ENCODE measurements at places on chromosomes 4 and X.

- no peak for DNase-seq
Measured at GRCh38 chr4:5708449-5709206, at the start of gene EVC2. TSS of gene EVC2 (minus strand) at chr4:5708559. CDS start at chr4:5708513, 46 bp downstream.

DNA sequence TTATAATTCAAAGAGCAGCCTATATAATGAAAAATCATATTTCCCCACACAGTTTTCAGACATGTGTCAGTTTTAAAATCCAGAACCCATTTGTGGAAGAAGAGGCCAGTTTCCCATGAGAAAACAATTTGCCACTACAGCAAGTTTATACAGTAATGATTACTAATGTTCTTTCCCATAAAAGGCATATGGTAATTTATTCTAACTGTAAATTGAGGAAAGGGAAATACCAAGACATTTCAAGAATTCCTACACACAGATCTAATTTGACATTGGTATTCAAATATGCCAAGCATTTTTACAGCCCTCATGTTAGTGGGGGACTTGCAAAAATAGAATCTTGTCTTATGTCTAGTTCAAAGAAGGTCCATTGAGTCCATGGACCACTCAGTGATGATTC is 1368.6 kb downstream of the FSTL5 start:
- no peak for DNase-seq

DNA sequence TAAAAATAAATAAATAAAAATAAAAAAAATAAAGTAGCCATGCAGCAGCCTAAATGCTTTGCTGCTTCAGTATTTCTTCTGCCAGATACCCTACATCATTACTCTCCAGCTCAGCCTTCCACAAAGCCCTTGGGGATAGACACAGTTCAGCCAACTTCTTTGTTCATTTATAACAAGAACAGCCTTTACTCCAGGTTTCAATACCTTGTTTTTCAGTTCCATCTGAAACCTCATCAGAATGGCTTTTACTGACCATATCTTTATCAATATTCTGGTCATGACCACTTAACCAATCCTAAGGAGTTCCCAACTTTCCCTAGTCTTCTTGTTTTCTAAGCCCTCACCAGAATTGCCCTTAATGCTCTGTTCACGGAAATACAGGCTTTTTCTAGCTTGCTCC is 128.3 kb upstream of the MED14 start:
- DNase-seq, result no peak

GRCh38 chr4:71288875-71289274 is 49.9 kb upstream of the SLC4A4 start:
- DNase-seq, result no peak

DNA sequence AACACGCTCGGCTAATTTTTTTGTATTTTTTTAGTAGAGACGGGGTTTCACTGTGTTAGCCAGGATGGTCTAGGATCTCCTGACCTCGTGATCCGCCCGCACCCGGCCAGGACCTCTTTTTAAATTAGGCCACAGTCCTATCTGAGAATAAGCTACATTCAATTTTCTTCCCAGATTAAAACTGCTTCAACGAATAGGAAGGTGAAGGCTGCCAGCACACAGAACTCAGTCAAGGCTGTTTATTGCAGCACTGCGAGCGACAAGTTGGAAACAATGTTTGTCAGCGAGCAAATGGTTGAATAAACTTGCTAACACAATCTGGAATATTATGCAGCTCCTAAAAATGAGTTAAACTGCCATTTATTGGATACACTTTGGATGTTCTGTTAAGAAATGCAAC is 1.9 kb downstream of the GRPEL1 start:
- no peak for DNase-seq

- DNase-seq, result no peak
Measured at GRCh38 chr4:42167709-42168108, 15.3 kb upstream of the BEND4 start.

DNA sequence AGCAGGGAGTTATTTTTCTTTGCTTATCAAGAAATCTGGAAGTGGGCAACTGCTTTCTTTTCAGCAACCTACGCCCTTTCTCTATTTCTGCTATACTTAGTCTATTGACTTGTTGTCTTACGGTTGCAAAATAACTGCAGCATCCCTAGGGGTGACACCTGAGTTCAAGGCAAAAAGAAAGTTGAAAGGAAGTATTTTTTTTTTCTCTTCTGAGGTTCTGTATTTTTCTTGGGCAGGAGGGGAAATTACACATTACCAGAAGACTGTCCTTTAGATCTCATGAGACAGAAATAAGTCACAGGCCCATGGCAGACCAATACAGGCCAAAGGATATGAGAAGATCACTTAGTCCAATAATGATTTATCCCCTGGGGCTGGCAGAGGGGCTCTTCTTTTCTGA is 204.7 kb upstream of the CASK start:
- no peak for DNase-seq

GRCh38 chrX:110462957-110463356 is 104.3 kb downstream of the RTL9 start:
- DNase-seq, result no peak

- no peak for DNase-seq
Measured at GRCh38 chrX:15606136-15606535, 5.4 kb upstream of the ACE2 start.

DNA sequence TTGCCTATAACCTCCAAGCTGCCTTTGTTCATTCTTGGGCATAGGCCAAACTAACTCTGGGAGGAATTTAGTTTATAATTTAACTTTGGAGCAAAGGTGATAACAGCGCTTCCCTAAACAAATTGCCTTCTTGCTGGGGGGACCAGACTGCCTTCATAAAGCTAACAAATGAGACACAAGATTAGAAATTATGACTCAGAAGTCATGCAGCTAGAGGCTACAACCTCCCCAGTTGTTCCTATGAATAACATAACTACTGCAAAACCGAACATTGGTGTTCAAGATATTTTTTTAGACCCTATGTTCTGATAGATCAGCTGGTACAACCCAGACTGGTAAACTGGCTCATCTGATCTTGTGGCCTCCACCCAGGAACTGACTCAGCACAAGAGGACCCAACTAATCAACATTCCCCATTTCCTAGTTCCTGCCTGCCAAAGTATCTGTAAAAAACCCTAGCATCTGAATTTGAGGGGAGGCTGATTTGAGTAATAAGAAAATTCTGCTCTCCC is 22.0 kb upstream of the TMPRSS11B start:
- DNase-seq, result no peak

DNA sequence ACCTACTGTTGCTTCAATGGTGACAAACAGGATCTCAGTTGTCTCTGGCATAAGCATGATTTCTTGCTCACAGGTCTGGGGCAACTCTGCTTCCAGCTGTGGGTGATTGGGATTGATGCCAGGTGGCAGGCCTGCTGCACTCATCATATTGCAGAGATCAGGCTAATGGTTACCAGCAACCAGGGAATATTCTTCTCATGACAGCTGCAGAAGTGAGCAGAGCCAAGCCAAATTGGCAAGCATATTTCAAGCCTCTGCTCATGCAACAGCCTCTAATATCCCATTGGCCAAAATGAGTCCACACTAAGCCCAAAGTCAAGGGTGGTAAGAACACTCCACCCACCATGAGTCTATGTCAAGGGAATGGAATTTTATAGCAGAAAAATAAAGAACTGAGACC is 26.7 kb upstream of the TBC1D19 start:
- DNase-seq, result no peak

DNA sequence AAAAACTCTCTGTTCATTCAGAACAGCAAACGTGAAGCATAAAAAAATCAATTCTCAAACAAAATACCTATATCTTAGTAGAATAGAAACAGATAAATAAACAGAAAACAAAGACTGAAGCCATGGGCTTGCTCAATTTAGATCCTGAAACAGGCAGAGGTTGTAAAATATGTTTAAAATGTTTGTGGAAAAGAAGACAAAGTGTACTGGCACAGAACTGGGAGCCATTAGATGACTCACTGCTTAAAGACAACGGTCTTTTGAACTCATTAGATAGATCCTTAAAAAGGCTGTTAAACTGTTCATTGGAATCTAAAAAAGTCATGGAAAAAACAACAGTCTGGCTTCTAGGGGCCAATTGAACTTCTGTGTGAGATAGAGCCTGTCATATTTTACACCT is 247.0 kb upstream of the NDST4 start:
- no peak for DNase-seq

- DNase-seq, result no peak
Measured at GRCh38 chr4:98522062-98522461, 136.3 kb downstream of the TSPAN5 start.

DNA sequence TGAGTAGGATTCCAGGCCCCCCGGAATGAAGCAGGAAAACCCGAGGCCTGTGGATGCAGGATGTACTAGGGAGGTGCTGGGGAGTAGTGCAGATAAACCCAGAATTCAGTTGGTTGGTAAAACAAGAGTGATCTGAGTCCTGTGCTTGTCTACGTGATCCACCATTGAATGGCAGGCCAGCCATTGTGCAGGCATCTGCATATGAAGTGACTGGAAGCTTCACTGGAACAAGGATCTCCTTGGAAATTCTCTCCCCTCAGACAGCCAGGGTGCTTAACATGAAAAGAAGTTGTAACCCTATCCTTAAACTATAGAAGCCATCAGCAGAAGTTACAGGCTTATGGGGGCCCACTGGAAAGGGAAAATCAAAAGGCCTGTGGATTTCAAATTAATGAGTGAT is 656 bp upstream of the GSPT2 start:
- no peak for DNase-seq

DNA sequence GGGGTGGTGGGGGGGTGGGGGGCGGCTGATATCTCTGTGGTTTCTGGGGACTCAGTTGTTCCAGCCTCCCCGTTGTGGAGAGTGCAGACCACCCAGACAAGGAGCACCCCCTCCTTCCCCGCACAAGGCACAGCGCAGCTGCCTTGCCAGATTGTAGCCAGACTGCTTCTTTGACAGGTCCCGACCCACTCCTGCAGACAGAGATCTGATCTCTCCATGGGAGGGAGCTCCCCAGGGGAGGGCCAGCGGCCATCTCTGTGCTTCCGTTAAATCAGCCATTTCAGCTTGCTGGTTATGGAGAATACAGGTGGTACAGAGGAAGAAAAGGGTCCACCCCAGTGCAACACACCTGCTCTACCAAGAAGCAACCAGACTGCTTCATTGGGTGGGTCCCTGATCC is 80.8 kb downstream of the FGF16 start:
- no peak for DNase-seq

GRCh38 chr4:186058253-186058979 is 10.5 kb upstream of the TLR3 start:
- DNase-seq, result no peak

- DNase-seq, result no peak
Measured at GRCh38 chr4:80219301-80220025, 22.2 kb downstream of the PRDM8 start.

- no peak for DNase-seq
Measured at GRCh38 chr4:148376151-148376550, 66.1 kb downstream of the NR3C2 start.

DNA sequence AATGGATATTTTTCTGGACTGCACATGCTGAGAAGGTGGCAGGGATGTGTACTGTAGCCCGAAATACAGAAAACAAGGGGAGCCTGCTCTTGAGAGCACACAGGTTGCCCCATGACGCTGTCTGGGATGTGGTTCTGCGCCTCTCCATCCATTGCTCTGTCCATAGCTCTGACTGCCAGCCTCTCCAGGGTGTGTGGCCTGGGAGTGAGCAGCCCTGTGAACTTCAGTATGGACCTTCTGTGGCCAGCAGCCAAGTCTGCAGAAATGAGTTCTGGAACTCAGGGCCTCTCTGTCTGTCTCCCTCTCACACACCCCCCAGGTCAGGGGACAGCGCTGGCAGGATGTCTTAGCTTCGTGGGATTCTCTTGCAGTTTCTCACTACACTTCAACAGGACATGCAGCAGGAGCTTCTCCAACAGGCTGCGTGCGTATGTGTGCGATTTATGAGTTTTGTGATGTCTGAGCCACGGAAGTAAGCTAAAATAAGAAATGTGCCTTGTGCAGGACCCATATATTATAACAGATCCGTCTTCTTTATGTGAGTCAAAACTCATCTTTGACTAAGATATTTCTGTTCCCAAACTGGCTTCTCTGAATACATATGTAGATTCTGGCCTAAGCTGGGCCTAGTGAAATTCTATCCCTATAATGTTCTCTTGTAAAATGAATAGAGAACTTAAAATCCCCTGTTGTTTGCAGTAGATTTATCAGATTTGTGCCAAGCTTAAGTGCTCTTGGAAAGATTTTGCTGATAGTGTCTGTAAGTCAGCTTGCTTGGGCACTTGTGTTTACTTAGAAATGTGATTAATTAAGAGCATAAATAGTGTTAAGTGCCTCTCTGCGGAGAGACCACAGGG is 40.0 kb downstream of the PROM1 start:
- DNase-seq, result no peak

GRCh38 chr4:89166971-89167475 is 55.7 kb downstream of the TIGD2 start:
- no peak for DNase-seq

DNA sequence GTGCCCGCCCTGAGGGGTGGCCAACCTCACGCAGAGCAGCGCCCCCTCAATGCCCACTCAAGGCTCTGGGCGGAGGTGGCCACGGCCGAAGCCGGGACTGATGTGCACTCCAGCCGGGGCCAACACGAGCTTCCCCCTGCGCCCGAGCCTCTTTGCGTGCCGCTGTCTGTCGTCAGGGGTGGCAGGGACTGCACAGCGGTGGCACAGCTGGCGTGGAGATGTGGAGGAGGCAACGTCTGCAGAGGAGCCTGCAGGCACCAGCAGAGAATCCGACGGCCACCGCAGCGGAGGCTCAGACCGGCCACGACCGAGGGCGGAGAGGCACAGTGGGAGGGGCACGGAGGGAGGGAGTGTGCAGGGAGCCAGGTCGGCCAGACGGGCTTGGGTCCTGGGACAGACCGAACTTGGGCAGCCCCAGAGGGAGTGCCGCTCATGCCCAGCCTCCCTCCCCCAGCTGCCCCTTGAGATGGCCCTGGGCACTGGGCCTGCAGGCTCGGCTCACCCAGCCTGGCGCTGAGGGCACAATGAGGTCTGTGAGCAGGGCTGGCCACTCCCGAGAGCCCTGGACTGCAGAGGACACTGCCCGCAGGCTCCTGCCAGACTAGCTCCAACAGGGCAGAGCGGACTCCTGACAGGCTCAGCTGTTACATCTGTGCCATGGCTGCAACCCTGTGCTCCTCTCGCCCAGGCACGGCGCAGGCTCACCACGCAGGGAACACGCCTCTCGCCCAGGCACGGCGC is 46.5 kb upstream of the CPLX1 start:
- no peak for DNase-seq

DNA sequence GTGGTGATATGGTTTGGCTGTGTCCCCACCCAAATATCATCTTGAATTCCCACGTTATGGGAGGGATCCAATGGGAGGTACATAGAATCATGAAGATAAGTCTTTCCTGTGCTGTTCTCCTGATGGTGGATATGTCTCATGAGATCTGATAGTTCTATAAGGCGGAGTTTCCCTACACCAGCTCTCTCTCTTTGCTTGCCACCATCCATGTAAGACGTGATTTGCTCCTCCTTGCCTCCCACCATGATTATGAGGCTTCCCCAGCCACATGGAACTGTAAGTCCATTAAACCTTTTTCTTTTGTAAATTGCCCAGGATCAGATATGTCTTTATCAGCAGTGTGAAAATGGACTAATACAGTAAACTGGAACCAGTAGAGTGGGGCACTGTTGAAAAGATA is 39.5 kb downstream of the HSD17B13 start:
- DNase-seq, result no peak

GRCh38 chrX:19190902-19191301 is 68.6 kb upstream of the ADGRG2 start:
- no peak for DNase-seq

- DNase-seq, result no peak
Measured at GRCh38 chr4:77593993-77594392, 11.6 kb upstream of the CXCL13 start.

GRCh38 chrX:106933538-106933961 is 13.3 kb downstream of the CLDN2 start:
- no peak for DNase-seq

GRCh38 chrX:82224961-82225360 is 1023.1 kb downstream of the SH3BGRL start:
- no peak for DNase-seq

- no peak for DNase-seq
Measured at GRCh38 chrX:54747733-54748393, 50.2 kb downstream of the ITIH6 start.
